ENCODE measurements at places on chromosomes 16 and 17. TPM values are rescaled to one million over a fixed set of nuclear protein-coding genes. Genes with fewer than 3 reads are reported as not detected.

DNA sequence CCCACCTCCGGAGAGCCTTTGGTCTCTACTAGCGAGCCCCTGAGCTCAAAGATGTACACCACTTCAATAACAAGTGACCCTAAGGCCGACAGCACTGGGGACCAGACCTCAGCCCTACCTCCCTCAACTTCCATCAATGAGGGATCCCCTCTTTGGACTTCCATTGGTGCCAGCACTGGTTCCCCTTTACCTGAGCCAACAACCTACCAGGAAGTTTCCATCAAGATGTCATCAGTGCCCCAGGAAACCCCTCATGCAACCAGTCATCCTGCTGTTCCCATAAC is 702 bp downstream of the SPN start:
- no peak for DNase-seq

DNA sequence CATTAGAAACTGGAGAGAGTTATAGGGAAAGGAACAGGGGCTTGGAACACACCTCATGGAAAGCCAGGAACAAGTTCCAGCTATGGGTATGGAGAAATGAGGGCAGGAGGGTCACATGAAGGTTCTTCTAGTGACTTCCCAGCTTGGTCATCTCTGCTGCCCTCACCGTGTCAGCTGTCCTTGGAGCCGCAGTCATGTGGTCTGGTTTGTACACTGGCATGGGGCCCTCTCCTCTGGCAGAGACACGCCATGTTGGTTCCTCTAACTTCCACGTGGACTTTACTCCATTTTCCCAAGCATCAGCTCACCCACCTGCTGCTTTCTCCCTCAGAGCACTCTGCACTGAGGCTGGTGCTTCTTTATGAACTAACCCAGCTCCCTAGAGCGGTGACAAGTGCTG is 26.3 kb downstream of the MPG start:
- DNase-seq: no peak

The MYO15A gene
- polyA plus RNA-seq: 0.19 TPM

- DNase-seq: peak; percentile 72
Observed at GRCh38 chr16:80948886-80949493, 57.7 kb downstream of the CMC2 start.

The NUDT7 gene
- 12.4 TPM for polyA plus RNA-seq

DNA sequence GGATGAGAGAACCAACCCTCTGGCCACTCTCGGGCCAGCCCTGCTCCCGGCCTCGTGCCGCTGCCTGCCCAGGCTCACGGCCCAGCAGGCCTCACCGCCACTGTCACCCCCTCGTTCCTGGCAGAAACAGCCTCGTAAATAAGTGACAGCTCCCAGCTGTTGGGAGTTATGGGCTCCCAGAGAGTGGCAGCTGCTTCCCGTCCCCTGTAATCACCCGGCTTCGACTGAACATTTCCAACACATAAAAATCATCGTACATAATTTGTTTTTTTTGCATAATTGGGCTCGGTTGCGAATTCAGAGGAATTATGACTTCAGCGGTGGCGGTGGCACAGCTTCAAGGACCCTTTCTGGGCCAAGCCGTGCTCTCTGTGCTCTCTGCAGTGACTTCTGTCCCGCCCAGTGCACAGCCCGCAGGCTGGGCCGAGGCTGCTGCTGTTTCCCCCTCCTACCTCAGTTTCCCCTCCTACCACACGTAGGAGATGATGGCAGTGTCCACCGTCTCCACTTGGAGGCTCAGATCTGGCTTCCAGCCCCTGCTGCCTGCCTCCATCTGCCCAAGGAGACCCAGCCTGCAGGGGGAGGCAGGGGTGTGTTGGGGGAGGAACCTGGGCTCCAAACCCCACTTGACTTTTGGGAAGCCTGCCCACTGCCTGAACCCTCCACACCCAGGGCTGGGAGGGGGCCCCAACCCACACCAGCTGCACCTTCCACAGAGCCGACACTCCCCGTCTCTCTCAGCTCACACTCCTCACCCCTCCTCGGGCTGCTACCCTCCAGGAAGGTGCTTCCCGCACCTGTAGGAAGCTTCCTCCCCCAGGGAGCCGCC is 84.9 kb downstream of the RTN4RL1 start:
- DNase-seq: no peak

DNA sequence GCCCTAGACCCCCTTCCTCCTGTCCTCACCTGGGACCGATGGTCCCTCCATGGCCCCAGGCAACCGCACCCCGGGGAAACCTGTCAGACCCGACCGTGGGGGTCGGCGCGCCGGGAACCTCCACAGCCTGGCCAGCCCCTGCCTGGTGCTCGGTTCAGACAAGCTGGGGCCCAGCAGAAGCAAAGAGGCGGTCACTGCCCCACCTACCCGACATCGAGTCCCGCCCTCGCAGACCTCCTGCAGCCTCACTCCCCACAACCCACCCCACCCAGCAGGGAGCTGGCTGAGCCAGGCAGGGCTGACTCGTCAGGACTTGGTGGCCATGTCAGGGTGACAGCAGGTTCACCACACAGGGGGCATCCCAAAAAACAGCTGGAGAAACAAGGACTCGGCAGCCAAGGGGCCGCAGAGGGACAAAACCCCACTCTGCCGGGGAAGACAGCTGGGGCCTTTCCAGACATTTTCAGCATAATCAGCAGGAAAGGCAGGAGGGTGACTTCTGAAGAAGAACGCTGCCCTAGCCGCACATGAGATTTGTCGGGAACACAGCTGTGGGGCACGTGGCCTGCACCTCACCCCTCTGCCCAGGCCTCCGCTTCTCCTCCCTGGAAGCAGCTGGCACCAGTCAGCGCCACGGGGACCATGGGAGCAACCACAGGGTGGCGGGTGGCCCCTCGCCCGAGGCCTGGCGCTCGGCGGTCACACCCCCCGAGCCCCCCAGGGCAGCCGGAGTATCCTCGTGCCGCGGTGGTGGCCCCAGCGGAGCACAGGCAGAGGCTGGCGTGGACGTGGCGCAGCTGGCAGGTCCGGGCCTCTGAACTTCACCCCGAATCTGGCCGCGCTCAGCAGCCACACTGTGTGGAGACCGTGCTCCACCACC is 22.9 kb downstream of the GNPTG start:
- no peak for DNase-seq

DNA sequence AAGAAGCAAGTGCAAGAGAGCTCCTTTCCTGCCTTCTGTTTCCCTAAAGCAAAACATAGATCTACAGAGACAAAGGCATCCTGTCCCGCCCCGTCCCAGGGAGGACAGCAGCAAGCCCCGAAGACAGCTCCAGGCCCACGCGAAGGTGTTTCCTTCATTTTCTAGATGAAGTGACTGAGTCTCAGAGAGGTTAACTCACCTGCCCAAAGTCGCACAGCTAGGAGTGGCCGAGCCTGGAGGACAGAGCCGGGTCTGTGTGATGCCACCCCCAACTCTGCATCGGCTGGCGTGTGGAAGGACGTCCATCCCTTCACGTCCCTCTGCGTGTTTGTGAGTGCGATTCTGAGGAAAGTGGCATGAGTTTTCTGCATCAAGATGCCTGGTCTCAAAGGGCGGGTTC is 187.2 kb upstream of the CHMP6 start:
- no peak for DNase-seq

The GLP2R gene
- not detected for polyA plus RNA-seq

Measured in K562 (cell line).